Stimulated activated naive CD4-positive, alpha-beta T cell treated with Interleukin-2 at 50 U/mL for 16 hours (primary cell): ENCODE measurements at places on chromosomes 4 and X.

- peak; percentile 76 for DNase-seq
Measured at GRCh38 chrX:13688958-13689740, at the start of gene RAB9A. Gene RAB9A, plus strand, starts transcription at chrX:13689128. Its CDS starts 19,619 bp downstream, at chrX:13708747.

- no peak for DNase-seq
Measured at GRCh38 chr4:72842323-72842722, 227.2 kb downstream of the COX18 start.

DNA sequence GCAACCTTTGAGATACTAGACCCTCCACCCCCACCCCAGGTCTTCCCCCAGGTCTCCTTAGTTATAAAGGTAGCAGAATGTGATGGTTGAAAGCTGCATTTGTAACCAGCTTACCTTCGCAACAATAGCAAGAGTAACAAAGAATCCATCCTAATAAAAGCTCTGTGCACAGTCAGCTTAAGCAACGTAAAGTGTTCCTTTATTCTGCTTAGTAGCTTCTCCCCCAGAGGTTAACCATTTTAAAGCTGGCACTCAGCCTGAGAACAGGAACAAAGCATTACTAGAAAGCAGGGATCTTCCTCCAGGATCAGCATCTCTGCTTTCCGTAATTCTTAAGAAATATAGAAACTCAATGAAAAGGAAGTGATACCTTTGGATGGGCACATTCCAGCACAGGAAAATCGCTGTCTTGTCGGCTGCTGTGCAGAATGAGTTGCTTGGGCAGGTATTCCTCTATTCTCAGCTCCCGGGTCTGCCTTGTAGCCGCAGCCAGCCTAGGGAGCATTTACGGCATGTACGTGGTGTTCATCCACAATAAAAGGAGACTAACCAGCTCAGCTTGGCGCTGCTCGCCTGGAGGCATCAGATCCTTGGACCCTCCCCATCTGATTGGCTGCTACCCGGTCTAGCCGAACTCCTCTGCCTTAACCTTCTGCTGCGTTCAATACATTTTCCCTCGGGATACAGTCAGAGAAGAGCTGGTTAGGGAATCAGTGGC, 113.0 kb upstream of the TLR3 start:
- no peak for DNase-seq

- DNase-seq, result no peak
Measured at GRCh38 chr4:62550121-62550520, 1350.0 kb downstream of the ADGRL3 start.

DNA sequence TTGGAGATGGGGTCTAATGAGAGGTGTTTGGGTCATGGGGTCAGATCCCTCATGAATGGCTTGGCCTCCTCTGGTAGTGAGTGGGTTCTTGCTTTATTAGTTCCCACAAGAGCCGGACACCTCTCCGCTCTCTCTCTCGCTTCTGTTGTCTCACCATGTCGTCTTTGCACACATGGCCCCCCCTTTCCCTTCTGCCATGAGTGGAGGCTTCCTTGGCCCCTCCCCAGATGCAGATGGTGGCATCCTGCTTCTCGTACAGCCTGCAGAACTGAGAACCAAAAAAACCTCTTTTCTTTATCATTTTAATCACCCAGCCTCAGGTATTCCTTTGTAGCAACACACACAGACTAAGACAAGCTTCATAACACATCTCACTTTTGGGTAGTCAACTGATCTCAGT, 49.6 kb upstream of the SPRY1 start:
- no peak for DNase-seq
